Neural progenitor cell (in vitro differentiated cells): ENCODE measurements at places on chromosomes 11 and 22. TPM values are rescaled to one million over a fixed set of nuclear protein-coding genes. Genes with fewer than 3 reads are reported as not detected.

The PGA5 gene
- total RNA-seq: 0.19 TPM in 1 of 2 replicates, not detected in the other

GRCh38 chr11:126390272-126390867 lies 34.9 kb downstream of the ST3GAL4 start:
- no peaks in the 10 kb centered on the region for H3K36me3 ChIP-seq
- H3K4me1 ChIP-seq: peaks cover 17% of the 10 kb centered on the region
- H3K27me3 ChIP-seq: no peaks in the 10 kb centered on the region
- H3K4me3 ChIP-seq: no peak overlapping the region
- DNase-seq: no peak
- no peak overlapping the region for H3K27ac ChIP-seq

GRCh38 chr11:76663912-76664440 lies 6.6 kb downstream of the LRRC32 start:
- H3K27me3 ChIP-seq: peaks cover 3% of the 10 kb centered on the region
- no peak overlapping the region for H3K4me3 ChIP-seq

- DNase-seq: no peak
- H3K4me3 ChIP-seq: no peak overlapping the region
- no peak overlapping the region for H3K27ac ChIP-seq
- H3K4me1 ChIP-seq: peaks cover 5% of the 10 kb centered on the region
- no peaks in the 10 kb centered on the region for H3K27me3 ChIP-seq
These were observed 87.6 kb upstream of the LINC01488 start for GRCh38 chr11:69393865-69394233.

- no peak overlapping the region for H3K4me3 ChIP-seq
- DNase-seq: no peak
- H3K27ac ChIP-seq: no peak overlapping the region
- no peaks in the 10 kb centered on the region for H3K36me3 ChIP-seq
- no peaks in the 10 kb centered on the region for H3K4me1 ChIP-seq
These were observed 11.4 kb upstream of the MICAL3 start for GRCh38 chr22:18035751-18036150.

DNA sequence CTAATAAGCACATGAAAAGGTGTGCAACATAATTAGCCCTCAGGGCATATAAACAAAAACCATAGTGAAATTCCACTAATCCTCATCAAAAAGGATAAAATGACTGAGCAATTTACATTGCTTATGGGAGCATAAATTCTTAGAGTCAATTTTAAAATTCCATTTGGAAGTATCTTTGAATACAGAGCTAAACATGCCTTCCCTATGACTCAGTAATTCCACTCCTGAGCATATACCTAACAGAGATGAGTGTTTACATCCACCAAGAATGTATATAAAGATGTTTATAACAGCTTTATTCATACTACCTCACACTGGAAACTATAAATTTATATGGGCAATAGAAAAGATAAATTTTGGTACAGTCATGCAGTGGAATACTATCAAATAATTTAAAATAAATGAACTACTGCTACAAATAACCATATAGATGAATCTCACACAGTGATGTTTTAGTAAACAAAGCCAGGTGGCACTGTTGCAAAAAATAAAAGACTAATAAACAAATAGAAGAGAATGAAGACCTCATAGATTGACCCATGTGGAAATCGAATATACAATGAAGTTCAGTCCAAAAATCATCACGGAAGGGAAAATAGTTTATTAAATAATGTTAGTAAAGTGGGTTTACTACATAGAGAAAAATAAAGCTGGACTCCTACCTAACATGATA lies 8.2 kb upstream of the OR2D2 start:
- no peaks in the 10 kb centered on the region for H3K36me3 ChIP-seq
- no peak overlapping the region for H3K4me3 ChIP-seq
- DNase-seq: no peak
- no peak overlapping the region for H3K27ac ChIP-seq
- no peaks in the 10 kb centered on the region for H3K4me1 ChIP-seq
